ENCODE measurements at places on chromosomes 4 and X.

- no peak for DNase-seq
Measured at GRCh38 chr4:108029016-108029720, 39.5 kb downstream of the HADH start.

DNA sequence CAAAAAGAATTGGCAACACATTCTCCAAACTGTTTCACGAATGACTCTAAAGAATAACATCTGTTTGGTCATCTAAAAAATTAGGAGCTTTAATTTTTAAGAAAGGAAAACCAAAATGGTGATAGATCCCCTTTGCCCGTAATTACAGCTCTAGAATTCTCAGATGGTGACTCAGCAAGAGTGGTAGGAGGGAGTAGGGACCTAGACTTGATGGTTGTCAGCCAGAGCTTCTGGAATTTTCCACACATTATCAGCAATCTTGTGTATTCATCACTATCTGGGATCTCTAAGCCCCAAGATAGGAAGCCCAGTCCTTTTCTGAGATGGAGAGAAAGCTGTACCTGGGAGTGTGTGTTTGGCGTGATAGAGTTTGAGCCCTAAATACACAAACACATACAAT is 103.9 kb upstream of the RAB40AL start:
- DNase-seq: no peak

DNA sequence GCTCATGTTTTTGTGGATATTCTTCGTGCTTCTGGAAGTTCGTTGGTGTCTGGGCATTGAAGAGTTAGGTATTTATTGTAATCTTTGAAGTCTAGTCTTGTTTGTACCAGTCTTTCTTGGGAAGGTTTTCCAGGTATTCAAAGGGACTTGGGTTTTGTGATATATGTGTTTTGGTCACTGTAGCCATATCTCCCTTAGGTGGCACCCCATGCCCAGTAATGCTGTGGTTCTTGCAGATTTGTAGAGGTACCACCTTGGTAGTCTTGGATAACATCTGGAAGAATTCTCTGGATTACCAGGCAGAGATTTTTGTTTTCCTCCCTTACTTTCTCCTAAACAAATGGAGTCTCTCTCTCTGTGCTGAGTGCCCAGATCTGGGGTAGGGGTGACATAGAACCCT is 184.1 kb downstream of the TEX13C start:
- no peak for DNase-seq

- no peak for DNase-seq
Measured at GRCh38 chr4:16213121-16213520, 13.2 kb downstream of the TAPT1 start.

- no peak for DNase-seq
Measured at GRCh38 chr4:153684971-153685371, 891 bp downstream of the TLR2 start.

GRCh38 chr4:44150091-44150576 is 298.5 kb downstream of the KCTD8 start:
- no peak for DNase-seq

GRCh38 chr4:47372561-47372960 is 90.9 kb downstream of the COMMD8 start:
- no peak for DNase-seq

DNA sequence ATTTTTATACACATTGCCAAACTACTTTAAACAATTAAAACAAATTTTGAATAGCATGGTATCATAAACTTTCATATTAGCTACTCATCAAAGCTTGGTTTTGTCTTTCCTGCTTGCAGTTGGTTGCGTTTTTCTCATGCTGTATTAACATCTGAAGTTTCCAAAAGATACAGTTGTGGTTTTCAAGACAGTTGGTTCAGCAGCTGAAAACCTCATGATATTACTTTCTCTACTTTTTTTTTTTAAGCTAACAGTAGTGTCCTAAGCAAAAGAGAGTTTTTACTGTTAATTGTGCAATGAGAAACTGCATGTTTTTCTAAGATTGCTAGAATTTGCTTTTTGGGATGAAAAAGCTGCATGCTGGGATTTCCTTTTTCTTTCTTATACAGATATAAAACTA is 15.2 kb downstream of the RUFY3 start:
- no peak for DNase-seq

- no peak for DNase-seq
Measured at GRCh38 chr4:93693141-93693540, 135.4 kb upstream of the ATOH1 start.

DNA sequence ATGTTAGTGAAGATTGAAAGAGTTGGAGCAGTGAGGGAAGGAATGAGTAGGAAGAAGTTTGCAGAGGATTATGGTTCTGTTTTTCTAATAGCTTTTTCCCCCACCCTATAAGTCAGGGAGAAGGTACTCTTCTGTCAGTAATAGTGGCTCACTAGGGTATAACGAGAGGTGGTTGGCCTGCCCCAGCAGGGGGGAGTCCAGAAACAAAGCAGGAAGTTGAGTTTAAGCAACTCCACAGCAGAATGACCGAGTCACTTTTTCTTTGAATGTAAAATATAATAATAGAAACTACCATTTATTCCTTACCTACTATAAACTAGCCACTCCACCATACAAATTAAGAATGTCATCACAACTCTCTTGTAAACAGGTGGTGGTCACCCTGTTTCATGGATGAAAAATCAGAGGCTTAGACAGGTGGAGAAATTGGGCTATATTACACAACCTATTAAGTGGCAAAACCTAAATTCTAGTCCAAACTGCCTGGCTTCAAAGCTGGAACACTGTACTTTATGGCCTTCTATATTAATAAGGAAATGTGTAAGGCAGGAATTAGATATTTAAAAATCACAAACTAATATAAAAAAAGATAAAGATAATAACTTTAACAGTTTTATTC is 21.9 kb downstream of the AP1AR start:
- no peak for DNase-seq

DNA sequence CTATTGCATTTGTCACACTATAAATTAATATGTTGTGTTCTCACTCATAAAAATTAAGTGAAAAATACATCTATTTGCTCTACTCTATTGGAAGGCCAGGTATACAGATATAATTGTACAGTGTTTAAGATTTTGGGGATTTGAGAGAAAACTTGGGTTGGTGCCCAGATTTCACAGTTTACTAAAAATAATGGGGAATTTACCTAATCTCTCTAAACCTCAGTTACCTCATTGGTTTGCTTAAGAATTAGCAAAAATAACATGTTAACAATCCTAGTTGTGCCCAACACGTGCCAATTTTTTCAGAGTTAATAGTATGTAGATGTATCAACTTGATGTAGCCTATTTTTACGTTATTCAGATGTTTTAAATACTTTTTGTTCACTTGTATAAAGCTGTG is 1495.3 kb upstream of the PCDH7 start:
- no peak for DNase-seq

DNA sequence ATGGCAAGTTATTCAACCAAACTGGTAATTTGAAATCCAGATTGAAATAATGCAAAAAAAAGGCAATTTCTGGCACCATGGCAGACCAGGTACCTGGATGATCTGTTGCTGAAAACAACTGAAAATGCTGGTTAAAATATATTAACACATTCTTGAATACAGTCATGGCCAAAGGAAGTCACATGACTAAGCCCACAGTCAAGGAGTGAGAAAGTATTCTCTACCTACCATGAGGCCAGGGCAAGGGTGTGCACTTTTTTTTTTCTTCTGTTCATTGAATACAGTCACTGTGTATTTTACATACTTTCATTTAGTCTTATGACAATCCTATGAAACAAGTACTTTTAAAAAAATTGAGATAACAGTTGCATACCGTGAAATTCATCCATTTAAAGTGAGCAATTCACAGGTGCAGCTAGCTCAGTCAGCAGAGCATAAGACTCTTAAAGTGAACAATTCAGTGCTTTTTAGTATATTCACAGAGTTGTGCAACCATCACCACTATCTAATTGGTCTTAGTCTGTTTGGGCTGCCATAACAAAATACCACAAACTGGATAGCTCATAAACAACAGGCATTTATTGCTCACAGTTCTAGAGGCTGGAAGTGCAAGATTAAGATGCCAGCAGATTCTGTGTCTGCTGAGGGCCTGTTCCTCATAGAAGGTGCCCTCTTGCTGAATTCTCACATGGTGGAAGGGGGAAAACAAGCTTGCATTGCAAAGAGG is 4.8 kb upstream of the MPP1 start:
- DNase-seq: no peak

DNA sequence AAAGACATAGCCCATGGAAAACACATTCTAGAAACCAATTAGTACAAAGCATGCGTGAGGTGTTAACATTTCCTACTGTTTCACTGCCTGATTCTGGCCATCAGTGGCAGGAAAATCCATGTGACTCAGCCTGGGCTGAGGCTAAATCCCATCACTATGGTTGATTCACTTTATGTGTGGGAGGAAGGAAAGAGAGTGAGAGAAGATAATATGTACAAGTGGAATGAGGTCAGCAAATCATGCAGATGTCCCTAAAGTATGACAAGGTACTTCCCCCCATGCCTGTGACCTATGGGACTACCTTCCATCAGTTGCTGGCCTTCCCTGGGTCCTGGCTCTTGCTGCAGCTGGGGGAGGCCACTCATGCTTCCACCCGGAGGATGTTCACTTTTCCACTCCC is 64.2 kb upstream of the MAP3K15 start:
- DNase-seq: no peak

GRCh38 chrX:13415509-13415908 is 95.7 kb upstream of the ATXN3L start:
- no peak for DNase-seq

- DNase-seq: no peak
Measured at GRCh38 chr4:160375772-160376452, 1273.0 kb downstream of the RAPGEF2 start.

GRCh38 chr4:88821522-88821921 is 123.9 kb upstream of the NAP1L5 start:
- DNase-seq: no peak

- no peak for DNase-seq
Measured at GRCh38 chr4:181219783-181220416, 1023.3 kb upstream of the TENM3 start.

DNA sequence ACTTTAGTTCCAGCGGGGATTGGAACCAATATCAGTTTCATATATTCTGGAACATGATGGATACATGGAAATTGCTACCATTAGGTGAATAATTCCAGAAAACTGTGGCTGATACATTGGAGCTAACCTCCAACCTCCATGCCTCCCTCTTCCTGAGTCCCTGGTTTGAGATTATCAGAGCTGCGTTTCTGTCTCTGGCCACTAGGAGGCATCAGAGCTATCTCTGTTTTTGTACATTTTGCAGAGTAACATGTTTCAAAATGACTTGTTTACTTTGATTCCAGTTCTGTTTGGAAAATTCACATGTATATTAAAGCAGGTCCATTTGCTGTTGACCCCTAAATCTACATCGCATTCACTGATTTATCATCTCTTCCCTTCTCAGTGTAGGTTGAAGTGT is 2.4 kb upstream of the RAB40AL start:
- no peak for DNase-seq

All from activated CD8-positive, alpha-beta memory T cell treated with anti-CD3 and anti-CD28 coated beads for 1 hour (primary cell).